ENCODE measurements at places on chromosomes 2 and 18.

DNA sequence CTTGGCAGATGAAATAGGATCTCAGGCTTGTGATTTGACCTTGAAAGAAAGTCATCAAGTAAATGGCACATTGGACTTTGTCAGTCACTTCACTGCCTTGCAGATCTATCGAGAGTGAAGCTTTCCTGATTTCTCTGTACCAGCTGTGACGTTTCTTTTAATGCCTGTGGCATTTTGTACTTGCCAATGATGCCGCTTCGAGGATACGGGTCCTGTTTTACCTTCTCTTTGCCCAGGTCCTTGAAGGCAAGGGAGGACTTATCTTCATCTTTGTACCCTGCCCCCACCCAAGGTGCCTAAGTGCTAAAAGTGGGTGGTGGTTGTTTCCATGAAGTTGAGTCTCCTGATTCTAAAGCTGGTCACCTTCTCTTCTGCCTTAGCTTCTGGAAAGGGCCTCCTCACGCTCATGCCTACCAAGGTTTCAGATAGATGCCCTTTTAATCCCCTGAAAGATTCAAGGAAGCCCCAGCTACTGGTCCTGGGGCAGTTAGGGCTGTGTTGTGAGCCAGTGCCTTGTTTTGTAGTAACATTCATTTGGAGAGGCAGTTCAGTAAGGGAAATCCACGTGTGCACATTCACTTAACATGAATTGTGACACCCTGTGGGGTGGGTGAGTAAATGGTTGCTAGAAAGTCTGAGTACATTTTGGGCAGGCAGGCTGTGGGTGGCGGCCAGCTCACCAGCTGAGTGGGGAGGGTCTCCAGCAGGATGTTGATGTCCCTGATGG lies 6.1 kb downstream of the LBH start:
- no peak for DNase-seq

GRCh38 chr18:36893227-36893626 lies 64.3 kb downstream of the KIAA1328 start:
- no peak for DNase-seq

DNA sequence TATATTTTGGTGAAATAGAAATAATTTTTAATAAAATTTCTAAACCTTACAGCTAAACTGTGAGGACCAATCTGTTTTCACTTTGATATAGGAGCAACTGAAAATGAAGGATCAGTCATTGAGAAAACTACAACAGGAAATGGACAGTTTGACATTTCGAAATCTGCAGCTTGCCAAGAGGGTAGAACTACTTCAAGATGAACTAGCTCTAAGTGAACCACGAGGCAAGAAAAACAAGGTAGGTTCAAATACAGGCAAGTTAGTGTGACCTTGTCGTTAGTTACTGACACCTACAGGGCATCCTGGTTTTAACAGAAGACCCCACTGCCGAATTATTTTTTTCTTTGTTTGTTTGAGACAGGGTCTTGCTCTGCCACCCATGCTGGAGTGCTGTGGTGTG lies 75.5 kb upstream of the STON1 start:
- no peak for DNase-seq

GRCh38 chr2:126643972-126644371 lies 12.0 kb upstream of the GYPC start:
- DNase-seq = no peak

GRCh38 chr2:232584238-232584637 lies 33.7 kb downstream of the EIF4E2 start:
- DNase-seq = no peak

DNA sequence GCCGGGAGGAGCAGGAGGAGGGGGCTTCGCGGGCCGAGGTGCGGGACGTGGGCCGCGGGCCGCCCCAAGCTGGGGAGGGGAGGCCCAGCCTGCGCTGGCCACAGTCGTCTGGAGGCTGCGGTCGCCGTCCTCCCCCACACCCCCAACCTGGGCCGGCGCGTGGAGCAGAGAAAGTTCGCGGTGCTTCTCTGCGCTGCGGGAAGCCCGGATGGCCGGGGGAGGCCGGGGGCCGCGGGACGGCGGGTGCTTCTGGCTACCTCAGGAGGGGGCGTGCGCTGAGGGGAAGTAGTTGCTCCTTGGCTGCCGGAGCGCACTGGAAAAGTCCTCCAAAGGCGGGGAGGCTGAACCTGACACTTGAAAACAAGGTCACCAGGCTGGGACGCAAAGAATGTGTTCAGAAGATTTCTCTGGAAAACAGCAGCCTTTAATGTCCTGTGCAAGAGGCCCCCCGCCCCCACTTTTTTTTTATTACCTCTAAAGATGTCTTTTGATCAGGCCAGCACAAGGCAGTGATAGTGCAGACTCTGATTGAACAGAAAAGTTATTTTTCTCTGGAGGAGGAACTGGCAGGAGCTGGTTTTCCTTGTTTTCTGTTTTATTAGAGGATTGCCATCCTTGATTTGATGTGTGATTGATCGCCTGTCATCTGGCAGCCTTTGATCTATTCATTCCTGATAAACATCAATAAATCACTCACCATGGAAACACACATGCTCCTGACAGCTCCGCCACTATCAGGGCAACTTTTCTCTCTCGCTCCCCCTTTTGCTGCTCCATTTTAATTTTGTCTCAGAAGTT lies 1.6 kb downstream of the TSHZ1 start:
- peak; percentile 30 for DNase-seq

- DNase-seq = no peak
Measured at GRCh38 chr2:12428324-12428723, 288.4 kb upstream of the TRIB2 start.

GRCh38 chr2:45330637-45331409 lies 280.2 kb downstream of the SRBD1 start:
- DNase-seq = peak; percentile 36

- no peak for DNase-seq
Measured at GRCh38 chr2:216164087-216164486, 54.9 kb downstream of the XRCC5 start.

- peak; percentile 63 for DNase-seq
Measured at GRCh38 chr2:42495234-42495581, 1.4 kb upstream of the KCNG3 start.

DNA sequence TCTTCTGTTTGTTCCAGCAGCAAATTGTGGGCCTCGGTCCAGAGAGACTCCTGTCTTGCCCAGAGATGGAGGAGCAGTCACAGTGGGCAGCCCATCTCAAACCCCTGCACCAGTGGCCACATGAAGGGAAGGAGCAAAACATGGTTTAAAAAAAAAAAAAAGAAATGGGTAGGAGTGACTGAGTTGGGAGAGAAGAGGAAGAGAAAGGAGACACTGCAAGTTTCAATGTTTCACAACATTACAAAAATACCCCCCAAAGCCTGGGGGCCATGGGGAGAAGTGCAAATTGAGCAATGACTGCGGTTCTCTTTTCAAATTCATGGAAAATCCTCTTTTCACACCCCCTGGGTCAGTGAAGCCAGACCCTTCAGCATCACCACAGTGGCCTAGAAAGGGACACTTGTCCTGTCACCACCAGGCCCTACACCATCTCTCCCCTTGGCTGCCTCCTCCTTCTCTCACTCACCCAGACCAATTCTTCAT lies 117.1 kb downstream of the ZFP36L2 start:
- no peak for DNase-seq

- no peak for DNase-seq
Measured at GRCh38 chr2:81283081-81283480, 978.5 kb upstream of the LRRTM1 start.

DNA sequence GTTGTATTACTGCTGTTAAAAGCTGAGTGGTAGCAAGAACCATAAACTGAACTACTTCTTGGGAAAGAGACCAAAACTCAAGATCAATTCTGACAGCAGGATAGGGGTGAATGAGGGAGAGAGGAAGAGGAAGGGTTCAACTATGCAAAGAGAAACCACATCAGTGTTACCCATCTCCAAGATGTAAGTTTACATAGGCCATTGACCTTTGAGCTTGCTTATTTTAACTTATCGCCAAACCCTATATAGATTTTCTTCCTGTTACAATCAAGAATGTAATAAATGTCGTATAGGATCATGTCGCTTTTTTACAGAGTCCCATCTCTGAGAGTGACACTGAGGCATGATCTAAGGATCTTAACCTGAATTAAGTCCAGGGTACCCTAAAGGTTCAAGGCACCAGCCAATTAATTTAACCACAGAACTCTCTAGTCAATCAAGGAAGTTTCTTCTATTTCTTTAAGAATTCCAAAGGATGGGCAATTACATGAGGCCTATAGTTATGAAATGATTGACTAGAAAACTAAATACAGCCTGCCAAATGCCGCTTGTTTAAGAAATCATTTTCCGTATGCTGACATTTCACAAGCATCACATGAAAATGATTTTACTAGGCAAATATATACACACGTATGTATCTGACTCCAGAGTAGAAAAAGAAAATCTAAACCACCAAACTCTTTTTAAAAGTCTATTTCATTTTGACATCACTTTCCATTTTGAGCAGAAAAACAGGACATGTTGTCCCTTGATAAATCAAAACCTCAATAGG lies 11.8 kb downstream of the RND3 start:
- no peak for DNase-seq

DNA sequence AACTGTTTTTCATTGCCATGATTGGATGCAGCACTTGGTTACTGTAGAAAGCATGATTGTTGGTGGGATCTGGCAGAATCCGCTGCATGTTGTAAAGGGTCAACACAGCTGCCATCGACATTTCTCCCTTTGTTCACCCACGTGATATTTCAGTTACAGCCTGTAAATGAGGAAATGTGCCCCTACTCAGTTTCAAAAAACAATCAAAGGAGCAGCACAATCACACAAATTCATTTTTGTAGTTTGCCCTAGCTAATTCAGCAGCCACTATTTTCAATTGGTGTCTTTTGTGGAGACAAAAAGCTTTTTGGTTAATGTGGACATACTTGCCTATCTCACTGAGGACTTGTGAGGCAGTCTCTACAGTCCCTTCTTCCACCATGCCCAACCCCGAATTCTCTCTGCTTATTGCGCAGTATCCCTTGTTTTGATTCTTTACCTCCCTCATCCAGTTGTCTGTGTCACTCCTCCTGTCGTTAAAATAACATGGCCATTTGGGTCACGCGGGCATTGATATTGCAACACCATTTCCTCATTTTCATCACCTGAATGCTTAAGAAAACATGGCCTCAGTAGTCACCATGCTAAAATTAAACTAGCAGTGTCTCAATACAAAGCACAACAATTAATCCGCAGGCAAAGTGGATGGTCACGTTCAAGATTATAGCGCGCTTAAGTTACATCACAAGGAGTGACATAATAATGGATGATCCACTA lies 6.4 kb upstream of the PROC start:
- DNase-seq = no peak

- no peak for DNase-seq
Measured at GRCh38 chr2:109382951-109383350, 230.8 kb downstream of the SEPTIN10 start.

DNA sequence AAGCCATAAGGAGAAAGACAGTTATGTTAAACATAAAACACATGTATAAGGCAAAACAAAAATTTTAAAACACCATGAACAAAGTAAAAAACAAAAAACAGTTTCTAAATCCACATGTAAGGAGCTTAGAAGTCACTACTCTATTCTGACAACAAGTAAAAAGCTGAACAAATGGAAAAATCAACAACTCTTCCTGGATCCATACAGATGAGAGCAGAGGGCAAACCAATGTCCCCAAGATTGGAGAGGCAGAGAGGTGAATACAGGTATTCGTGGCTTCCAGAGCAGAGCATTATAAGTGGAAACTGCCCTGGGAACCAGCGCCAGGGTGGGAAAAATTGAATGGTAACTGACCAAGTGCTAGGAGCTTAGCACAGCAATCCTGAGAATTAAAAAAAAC lies 93.5 kb downstream of the SPIRE1 start:
- DNase-seq = no peak

DNA sequence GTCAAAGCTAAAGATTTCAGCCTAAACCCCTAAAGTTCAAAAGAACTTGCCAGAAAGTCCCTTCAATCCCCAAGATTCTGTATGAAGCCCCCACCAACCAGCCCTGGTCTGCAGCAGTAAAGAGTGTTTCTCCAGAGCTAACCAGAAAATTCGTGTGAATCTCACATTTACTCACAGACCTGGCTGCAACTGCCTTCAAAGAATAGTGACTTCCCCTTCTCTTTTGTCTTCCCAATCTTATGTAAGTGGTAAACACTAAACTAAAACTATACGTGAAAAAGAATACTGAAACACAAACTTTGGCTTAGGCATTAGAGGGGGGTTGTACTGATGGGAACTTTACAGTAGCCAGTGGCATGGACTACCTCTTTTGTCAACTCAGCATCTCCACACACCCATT lies 50.6 kb upstream of the SETBP1 start:
- no peak for DNase-seq

GRCh38 chr18:12027046-12027445 lies 45.7 kb downstream of the IMPA2 start:
- DNase-seq = no peak

DNA sequence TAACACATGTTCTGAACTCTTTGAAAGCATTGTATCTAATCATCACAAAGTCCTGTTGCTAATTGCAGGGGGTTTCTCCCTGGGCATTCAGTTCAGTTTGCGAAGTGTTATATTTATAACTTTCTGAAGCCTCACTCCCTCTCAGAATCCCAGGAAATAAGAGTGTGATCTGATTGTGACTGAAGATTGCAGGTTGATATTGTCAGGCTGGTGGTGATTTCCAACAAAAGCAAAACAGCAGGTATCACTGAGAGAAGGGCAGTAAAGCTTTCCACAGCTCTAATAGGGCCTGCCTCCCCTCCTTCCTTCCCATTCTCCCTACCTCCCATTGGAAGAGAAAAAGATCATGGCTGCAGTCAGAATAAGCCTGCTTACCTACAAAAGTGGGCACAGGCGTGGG lies 466.7 kb upstream of the FSHR start:
- DNase-seq = no peak

DNA sequence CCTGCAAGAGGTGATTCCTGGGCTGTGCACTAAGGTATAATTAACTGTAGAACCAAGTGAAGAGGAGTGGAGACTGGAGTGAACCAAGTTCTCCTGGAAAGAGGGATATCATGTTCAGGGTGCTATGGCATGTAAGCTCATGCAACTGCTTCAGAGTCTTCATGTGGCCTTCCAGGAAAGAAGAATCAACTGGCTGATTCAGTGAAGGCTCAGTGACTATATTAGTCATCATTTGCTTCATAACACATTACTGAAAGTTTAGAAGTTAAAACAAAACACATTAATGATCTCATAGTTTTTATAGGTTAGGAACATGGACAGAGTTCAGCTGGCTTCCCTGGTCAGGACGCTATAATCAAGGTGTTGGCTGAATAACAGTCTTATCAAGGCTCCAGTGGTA lies 1200.8 kb upstream of the GYPC start:
- no peak for DNase-seq

GRCh38 chr2:218867900-218868299 lies 8.3 kb downstream of the WNT6 start:
- DNase-seq = no peak

DNA sequence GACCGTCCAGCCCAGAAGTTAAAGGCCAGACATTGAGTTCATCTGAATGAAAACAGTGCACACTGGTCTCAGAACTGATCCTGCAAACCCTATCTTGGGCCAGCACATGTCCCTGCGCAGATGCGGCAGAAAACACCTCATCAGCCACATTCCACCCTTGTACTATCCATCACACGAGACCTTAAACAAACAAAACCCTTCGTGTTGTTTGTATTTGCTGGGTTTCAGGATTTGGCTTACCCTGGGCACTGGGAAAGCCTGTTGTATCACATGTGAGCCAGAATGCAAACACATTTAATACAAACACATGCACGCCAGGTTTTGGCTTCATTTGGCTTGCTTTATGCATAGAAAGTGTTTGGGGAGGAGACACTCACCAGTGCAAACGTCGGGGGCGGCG lies 12.5 kb downstream of the WIPF1 start:
- no peak for DNase-seq
